ENCODE measurements at places on chromosomes 13 and 19.

DNA sequence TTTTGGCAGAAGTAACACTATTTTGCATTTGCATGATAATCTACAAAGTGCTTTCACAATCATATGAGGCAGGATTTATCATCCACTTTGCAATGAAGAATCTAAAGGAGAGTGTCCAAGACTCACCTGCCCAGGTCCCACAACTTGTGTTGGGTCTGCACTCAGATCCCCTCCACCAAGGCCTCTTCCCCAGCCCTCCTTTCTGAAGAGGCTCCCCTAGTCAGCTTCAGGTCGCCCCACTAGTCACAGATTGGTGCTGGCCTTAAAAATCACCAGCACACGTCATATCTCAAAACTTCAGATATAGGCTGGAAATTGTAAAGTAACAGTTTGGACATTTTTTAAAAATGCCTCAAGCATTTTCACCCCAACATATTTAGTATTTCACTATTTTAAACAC is 17.5 kb downstream of the ATP7B start:
- DNase-seq: no peak

DNA sequence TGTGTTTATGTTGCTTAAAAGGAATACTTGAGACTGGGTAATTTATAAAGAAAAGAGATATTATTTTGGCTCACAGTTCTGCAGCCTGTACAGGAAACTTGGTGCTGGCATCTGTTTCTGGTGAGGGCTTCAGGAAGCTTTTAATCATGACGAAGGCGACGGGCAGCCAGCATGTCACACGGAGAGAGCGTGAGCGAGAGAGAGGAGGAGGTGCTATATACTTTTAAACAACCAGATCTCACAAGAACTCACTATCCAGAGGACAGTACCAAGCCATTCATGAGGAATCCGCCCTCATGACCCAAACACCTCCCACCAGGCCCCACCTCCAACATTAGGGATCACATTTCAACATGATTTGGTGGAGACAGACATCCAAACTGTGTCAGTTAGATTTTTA is 163.4 kb upstream of the TSC22D1 start:
- DNase-seq: no peak

DNA sequence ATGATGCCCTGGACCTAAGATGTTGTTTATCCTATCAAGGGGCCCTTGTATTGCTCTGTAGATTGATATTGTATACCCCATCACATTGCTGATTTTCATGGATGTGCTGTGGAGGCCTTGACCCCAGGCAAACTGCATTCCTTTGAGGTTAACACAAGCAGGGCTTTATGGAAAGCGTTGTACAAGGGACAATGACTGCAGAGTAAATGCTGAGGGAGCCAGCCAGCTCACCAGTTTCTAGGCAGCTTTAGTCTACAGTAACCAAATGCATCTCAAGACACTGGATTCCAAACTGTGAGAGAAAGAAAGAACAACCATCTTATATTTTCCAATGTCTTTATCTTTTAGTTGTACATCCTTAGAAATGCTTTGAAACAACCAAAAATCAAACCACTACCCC is 34.1 kb upstream of the EDNRB start:
- DNase-seq: no peak

- DNase-seq: no peak
These were observed 12.9 kb downstream of the SIGLECL1 start for GRCh38 chr19:51263808-51264207.

DNA sequence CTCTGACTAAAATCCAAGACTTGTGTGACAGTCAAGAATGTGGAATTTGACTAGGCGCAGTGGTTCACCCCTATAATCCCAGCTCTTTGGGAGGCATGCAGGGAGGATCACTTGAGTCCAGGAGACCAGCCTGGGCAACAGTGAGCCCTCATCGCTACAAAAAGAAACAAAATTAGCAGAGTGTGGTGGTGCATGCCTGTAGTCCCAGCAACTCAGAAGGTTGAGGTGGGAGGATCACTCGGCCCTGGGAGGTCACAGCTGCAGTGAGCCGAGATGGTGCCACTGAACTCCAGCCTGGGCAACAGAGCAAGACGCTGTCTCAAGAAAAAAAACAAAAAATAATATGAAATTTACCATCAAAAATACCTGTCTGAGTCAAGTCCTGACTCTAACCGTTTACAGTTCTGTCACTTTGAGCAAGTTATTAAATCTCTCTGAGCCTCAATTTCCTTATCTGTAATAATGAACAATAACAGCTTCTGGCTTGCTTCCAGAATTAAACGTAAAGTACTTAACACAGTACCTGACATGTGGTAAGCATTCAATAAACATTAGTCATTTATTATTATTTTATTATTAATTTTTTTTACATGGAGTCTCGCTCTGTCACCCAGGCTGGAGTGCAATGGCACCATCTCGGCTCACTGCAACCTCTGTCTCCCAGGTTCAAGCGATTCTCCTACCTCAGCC is 204.6 kb upstream of the TSC22D1 start:
- no peak for DNase-seq

GRCh38 chr19:18000915-18001776 is 6.8 kb upstream of the ARRDC2 start:
- peak; percentile 39 for DNase-seq

DNA sequence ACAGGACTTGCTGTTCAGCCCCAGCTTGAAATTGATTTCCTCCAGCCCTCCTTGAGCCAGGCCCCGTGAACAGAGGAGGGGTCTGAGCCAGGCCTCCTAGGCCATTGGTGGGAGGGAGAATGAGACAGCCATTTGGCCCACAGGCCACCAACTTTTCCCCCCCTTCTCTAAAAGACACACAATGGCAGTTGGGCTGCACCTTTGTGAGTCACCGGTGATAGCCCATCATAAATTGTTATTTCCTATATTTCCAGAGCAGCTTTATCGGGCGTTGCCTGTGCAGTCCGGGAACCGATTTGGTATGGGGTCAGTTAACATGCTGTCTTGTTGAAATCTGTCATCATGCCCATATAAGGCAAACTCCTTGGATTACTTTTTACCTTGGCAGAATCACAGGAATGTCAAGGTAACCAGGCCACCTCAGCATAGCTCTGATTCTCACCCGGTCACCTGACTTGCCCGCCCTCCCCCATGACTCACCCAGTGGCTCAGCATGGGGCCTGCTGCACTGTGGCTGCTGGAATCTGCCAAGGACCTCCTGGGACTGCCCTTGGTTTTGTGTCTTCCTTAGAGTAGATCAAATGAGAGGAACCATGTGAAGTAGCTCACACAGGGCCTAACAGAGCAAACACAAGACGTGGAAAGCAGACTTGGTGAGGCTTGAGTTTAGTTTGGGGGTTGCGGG is 36.1 kb downstream of the ACTN4 start:
- DNase-seq: peak; percentile 72

DNA sequence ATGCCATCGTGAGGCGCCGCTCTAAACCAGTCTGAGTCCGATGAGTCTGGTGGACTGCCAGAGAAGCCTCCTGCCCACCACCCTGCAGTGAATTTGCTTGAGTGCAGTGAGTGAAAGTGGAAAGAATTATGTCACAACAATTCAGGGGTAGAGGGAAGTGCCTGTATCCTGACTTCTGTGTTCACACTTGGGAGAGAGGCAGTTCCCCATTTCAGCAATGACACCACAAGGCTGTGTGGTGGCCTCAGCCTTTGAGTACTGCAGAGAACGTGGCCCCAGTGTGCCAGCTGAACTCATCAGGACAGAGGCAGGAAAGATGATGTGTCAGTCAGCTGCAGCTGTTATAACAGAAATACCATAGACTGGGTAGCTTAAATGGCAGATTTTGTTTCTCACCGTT is 155.6 kb downstream of the COG6 start:
- no peak for DNase-seq

DNA sequence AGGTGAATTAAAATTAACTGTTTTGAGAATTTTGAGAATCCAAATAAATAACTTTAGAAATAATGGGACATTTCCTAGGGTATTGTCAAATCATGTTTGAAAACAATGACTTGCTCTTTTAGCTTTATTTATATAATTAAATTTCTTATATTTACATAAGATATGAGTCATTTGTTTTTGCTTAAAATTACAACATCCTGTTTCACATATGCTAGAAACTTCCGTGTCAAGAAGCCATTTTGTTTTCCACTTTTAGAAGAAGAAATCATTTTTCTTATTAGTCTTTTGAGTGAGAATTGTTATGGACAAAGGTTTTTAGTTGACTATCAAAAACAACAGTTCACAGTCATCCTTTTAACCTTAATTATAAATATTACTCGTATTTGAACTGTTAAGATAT is 48.2 kb downstream of the DPY19L3 start:
- DNase-seq: no peak

Data from GM04503 (cell line).